ENCODE measurements at places on chromosomes 12 and 14.

GRCh38 chr12:16324272-16324671 lies 23.2 kb upstream of the MGST1 start:
- no peak for DNase-seq

DNA sequence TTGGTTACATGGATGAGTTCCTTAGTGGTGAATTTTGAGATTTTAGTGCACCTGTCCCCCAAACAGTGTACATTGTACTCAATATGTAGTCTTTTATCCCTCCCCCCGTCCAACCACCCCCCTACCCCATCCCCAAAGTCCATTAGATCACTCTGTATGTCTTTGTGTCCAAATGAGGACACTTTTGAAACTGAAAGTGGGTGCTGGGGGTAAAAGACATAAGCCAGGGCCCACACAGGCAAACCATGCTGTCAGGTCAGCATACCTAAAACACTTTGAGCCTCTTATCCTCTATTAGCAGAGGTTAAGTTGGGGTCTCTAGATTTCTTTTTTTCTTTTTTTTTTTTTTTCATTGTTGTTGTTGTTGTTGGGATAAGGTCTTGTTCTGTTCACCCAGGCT lies 31.3 kb upstream of the KICS2 start:
- DNase-seq, result no peak

- no peak for DNase-seq
These were observed 11.4 kb downstream of the MANSC1 start for GRCh38 chr12:12338527-12339168.

DNA sequence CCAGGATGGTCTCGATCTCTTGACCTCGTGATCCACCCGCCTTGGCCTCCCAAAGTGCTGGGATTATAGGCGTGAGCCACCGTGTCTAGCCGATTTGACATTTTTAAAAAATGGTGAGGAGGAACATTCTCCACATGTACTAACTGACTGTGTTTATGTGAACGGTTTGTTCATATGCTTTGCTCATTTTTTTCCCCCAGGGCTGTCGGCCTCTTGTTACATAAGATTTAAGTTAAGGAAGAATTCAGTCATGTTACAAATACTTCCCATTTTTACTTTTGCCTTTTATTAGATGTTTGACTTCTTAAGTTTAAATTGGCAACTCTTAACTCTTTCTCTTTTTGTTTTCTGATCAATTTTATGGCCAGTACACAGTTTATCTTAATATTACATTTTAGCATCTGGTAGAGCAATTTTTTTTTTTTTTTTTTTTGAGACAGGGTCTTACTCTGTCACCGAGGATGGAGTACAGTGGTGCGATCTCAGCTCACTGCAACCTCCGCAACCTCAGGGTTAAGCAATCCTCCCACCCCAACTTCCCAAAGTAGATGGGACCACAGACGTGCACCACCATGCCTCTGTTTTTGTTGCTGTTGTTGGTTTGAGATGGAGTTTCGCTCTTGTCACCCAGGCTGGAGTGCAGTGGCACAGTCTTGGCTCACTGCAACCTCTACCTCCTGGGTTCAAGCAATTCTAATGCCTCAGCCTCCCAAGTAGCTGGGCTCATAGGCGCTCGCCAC lies 9.6 kb downstream of the GNS start:
- no peak for DNase-seq

GRCh38 chr14:61355892-61356325 lies 34.5 kb downstream of the PRKCH start:
- no peak for DNase-seq

- DNase-seq, result peak; percentile 46
These were observed 19.1 kb upstream of the ARMH4 start for GRCh38 chr14:58171090-58171489.

- no peak for DNase-seq
These were observed 877.8 kb upstream of the ATXN7L3B start for GRCh38 chr12:73659802-73660201.

DNA sequence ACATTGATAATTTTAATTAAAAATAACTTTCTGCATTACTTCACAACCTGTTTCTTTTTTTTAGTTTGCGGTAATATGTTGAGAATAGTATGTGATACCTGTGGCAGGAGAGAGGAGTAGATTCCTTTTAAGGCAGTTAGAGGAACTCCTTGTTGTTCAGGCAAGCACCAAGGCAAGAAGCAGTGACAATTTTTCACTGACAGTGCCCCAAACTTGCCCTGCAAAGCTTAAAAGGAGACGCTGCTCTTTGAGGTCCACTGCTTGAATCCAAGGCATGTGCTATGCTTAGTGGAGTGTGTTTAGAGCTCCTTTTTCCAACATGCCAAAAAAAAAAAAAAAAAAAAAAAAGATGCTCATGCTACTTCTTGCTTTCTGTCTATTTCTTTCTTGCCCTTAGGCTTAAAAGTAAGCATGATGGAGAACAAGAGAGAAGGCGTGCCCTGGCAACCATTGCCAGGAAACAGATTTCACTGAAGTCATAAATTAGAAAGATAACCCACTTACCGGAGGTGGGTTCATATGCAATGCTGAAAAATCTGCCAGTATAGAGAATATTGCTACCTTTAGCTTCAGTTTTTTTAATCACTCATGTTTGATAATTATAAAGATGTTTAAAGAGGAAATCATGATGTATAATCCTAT lies 58.3 kb upstream of the DYRK2 start:
- DNase-seq, result no peak

DNA sequence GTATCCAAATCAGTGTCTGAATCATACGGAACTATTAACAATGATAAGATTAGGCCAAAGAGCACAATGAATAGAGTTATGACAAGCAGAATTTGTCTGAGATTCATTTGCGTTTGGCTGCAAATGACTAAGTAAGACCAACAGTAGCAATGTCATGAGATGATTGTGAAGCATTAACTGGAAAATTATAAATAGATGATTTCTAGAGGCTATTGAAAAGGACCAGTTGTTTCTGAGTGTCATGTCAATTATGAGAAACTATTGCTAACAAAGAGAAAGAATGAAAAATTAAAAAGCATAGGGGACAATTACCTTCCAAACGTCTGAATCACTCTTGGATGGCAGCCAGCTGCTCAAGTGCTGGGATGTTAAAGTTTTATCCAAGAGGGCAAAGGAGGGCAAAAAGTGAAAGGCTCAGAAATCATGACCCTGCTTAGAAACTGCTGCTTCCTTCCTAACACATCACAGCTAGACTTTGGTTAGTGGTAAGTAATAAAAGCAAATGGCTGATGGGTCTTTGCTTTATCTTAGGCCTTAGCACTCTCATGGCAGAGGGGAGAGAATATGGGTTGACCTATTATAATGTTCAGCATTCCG lies 89.0 kb downstream of the AKAP6 start:
- DNase-seq, result no peak

DNA sequence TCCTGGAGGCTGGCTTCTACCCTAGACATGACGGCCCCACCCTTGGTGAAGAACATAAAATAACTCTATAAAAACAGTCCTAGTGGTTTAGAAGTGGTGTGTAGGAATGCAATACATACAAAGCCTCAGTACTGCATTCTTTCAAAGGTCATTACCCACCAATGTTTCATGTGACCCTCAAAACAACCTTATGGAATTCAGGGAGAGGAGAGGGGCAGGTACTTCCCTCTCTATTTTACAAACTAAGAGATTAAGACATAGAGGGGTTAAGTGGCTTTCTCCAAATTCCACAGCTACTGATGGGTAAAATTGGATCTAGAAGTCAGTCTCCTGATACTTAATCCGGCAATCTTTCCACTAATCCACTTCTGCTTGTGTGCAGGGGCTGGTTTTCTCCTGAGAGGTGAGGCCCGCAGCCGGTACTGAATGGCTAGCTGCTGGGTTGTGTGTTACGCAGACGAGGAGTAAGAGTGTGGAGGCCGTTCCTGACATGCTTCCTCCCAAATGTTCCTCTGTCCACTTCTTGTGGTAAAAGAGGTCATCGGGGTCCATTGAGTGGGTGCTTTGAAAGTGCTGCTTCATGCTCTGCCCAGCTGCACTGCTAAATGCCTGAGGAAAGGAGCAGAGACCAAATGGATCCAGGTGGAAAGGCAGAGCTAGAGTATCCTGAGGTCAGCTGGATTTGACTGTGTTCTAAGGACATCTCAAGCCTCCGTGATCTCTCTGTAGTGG lies 16.2 kb downstream of the SLC7A8 start:
- DNase-seq, result no peak
